Stimulated activated CD4-positive, alpha-beta T cell treated with anti-CD3 and anti-CD28 coated beads, TNF-alpha, amount 100 ng/mL, for 1 hour (primary cell): ENCODE measurements at places on chromosomes 16 and 17.

DNA sequence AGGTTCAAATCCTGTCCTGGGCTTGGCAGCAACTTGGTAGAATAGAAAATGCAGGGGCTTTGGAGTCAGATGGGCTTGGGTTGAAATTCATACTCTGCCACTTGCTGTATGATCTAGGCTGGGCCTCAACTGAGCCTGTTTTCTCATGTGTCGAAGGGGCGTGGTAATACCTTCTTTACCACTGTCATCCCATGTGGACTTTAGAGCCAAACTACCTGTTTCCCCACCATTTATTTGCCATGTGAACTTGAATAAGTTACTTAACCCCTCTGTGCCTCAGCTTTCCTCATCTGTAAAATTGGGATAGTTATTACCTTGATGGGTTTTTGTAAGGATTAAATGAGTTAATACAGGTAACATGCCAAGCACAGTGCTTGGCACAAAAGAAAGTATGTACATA lies 106.0 kb downstream of the COPRS start:
- DNase-seq: no peak

GRCh38 chr16:67246756-67247191 lies 507 bp downstream of the FHOD1 start:
- no peak for DNase-seq

GRCh38 chr16:11675561-11676511 lies 7.6 kb downstream of the SNN start:
- DNase-seq: no peak

- no peak for DNase-seq
Observed at GRCh38 chr17:19630661-19631060, 17.9 kb upstream of the ALDH3A2 start.

DNA sequence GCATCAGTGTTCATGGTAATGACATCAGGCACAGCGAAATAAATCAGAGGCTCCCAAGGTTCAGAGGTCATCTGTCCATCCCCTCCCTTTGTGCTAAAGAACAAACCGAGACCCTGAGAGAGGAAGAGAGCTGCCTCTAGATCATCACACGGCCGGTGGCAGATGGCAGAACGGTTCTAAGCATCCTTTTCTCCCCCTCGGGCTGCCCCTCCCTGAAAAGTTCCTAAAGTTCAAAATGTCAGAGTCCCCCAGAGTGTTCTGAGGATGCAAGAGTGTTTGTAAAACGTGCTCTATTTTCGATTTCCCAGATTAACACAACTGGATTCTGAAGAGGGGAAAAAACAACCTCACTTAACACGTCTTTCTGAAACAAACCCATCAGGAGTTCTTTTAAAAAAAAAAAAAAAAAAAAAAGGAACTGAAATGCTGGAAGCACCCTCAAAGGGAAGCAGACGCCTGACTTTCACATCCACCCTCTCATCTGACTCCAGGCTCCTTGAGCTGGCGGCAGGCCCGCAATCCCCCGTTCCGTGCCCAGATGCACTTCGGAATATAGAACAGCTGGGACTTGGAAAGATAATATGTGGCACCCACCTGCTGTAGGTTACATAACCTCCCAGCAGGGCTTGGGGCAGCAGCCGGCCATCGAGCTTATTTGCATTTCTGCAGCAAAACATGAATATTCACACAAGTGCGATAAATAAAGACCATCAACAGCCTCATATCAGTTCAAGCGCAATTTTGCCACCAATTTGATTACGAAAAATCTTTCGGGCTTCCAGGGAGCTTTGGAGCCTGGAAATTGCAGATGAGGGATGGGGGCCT lies 115.5 kb upstream of the SMURF2 start:
- DNase-seq: no peak

GRCh38 chr17:67689534-67690177 lies 28.1 kb upstream of the NOL11 start:
- DNase-seq: peak; percentile 15

DNA sequence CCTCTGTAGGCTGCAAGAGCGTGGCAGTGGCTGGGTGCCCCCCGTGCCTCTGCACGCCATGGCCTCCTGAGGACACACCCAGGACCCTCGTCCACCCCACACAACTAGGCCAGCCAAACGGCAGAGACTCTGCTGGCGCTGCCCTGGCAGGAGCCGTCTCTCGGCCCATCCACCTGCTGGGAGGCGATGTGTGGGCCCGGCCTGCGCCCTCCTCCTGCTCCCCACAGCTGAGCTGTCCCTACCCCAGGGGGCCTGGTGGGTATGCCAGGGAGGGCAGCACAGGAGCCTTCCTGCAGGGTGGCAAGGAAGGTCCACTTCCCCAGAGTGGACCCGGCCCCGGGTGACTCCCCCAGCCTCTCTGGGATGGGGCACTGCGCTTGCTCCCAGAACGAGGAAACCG lies 7.0 kb downstream of the RNF166 start:
- no peak for DNase-seq
